ACHN (cell line): ENCODE measurements at places on chromosomes 5 and 9.

DNA sequence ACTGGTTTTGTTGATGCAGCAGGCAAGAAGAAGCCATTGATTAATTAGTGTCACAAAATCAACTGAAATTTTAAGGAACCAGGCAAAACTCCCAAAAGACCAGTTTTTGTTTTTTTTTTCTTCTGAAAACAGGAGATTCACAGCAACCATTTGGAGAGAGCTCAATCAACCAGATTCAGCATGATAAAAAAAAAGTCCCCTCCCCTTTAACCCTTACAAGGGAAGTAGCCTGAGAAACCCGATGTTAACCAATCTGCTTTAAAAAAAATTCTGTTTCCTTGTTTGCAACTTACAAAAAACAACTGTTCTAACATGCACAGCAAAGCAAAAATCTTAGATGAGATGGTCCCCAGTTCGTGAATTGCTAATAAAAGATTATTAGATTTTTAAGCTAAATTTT is 59.7 kb downstream of the HMHB1 start:
- DNase-seq = no peak

- DNase-seq = peak; percentile 40
Observed at GRCh38 chr5:25119650-25120049, 474.9 kb upstream of the CDH10 start.

- no peak for DNase-seq
Observed at GRCh38 chr9:135711391-135711790, 9.4 kb downstream of the KCNT1 start.

GRCh38 chr9:127720031-127720864 is 4.4 kb downstream of the TTC16 start:
- DNase-seq = no peak

- DNase-seq = peak; percentile 41
Observed at GRCh38 chr5:69083412-69083811, 10.4 kb upstream of the SLC30A5 start.

DNA sequence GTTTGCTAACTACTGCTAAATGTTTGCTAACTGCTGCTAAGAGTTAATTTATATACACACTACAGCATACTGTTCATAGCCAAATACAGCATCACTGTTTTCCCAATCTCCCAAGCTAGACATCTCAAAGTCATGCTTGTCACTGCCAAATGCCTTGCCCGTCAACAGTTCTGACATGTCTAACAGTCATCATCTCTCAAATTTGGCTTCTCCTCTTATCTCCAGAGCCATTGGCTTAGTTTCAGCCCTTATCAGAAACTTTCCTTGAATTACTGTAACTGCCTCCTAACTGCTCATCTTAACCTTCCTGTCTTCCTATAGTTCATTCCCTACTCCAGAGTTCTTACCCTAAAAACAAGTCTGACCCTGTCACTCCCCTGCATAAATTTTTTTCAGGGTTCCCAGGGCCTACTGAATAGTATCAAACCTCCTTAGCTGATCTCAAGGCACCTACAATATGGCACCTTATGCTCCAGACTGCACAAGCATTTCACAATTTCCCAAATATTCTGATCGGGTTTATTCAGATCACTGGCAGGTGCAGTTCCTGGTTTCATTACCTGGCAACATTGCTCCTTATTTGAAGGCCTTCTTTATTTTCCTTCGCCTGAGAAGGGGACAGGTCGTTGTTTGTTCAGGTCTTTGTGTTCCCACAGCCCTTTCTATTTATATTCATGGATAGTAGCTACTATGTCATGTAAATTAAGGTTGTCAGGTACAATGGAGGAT is 55.9 kb upstream of the ANKRD55 start:
- DNase-seq = no peak

DNA sequence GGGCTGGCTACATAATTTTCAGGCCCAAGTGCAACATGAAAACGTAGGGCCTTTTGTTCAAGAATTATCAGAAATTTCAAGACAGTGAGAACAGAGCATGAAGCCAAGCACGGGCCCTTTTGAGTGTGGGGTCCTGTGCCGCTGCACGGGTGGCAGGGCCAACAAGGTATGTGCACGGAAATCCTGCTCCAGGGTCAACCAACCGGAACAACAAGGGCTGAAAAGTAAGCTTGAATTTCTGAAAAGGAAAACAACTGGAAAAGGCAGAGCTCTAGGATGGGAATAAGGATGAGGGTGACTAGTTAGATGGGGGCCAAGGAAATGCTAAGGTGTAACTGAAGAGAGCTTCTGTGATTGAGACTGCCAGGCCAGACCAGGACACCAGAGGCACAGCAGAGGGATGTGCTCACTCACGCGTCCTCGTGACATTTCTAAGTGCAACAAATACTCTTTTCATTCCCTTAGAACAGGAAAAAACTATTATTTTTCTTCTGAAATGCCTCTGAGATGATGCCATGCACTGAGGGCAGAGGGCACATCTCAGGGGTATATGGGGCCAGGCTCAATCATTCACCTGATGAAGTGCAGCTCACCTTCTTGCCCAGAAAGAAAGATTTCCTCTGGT is 80.6 kb upstream of the LRRTM2 start:
- DNase-seq = no peak

- DNase-seq = peak; percentile 9
Observed at GRCh38 chr9:110891760-110892159, 146.5 kb downstream of the LPAR1 start.

DNA sequence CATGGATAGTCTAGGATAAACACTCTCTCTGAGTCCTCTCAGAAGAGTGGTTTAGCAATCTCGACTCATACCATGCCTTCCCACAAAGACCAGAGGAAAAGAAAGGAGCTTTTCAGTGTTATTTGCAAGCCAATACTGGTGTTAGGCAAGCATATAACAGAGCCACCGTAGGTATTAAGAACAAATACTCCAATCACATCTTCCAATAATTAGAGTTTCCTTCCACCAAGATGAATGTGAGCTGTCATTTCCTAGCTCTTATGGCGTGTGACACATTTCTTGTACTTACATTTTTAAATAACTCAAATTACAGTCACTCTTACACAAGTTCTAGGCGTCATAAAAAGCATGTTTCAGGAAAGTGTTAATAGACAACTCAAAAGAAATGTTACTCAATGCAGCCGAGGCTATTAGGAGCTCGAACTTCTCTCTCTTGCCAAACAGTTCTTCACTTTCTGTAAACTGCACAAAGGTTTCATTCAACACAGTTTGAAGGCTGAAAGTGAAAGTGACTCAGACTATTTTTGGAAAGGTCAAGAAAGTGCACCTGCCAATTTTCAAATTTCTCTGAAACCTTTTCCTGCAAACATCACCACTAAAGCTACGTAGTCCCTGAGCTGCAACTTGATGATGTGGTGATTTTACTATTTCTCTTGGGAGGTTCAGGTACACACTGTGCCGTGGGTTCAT is 153.8 kb downstream of the AUH start:
- DNase-seq = no peak

- DNase-seq = no peak
Observed at GRCh38 chr5:66057239-66057638, 86.9 kb upstream of the SREK1 start.

GRCh38 chr5:105968981-105969380 is 1701.8 kb downstream of the EFNA5 start:
- DNase-seq = no peak

DNA sequence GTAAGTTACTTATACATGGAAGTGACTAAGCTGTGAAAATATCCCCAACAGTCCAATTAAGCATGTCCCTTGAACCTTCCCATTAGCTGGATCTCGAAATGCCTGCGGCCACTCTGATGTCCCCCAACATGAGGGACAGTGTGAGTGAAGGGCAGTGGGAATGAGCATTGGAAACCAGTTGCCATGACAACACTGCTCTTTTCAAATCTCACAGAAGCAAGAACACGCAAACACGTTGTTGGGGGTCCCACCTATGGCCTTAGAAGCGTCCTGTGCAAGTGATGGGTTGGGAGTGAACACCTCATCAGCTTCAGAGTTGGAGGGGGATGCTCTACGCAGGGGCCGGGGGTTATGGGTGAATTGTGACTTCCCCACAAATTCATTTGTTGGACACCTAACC is 205.9 kb downstream of the NXNL2 start:
- DNase-seq = no peak

GRCh38 chr9:115204904-115205453 is 87.0 kb upstream of the TNC start:
- peak; percentile 40 for DNase-seq

DNA sequence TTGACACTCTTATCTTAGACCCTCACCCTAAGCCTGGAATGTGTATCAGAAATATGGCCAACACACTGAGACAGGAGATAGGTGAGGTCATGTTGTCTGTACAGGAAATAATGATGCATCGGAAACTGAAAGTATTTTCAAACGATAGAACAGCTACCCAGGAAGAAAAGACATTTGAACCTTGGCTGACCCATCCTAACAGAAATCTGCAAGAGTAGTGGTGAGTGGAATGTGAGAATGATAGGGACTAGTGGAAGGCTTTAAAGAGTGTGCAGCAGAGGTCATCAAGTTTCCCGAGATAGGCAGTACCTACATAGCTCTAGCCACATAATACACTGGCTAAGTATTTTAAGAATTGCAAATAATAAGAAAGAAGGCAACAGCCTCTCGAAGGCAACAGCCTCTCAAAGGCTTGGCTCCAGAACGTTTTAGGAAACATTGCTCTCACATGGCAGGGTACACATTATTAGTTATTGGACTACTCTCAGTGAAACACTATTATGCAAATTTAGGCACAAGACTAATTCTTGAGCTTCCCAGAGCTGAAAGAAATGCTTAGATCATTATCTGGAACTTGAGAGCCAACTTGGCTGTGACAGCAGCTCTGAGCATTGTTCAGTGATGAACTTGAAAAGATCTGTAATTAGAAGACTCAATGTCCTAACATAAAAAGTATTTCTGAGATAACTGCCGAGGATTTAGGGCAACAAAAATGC is 133.1 kb upstream of the FBXL7 start:
- DNase-seq = no peak

GRCh38 chr9:18496256-18497000 is 22.5 kb downstream of the ADAMTSL1 start:
- no peak for DNase-seq

- DNase-seq = no peak
Observed at GRCh38 chr5:54180630-54181031, 129.7 kb downstream of the ARL15 start.

DNA sequence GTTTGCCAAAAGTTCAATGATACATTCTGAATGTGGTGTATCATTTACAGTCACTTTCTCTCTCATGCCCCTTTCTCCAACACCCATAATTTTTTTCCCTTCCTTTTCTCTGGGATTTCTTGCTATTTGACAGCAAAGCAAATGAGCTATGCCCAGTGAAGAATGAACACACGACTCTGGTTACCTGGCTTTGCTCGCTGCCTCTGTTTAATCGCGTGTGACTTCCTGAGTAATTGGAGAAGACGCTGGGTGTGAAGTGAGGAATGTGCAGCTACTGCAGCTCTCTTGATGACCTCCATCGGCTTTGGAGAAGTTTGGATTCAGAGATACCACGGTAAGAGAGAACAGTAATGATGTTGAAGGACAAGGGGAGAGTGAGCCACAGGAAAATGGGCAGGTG is 651.8 kb downstream of the KIF4B start:
- no peak for DNase-seq

- DNase-seq = no peak
Observed at GRCh38 chr9:1222511-1222910, 172.4 kb downstream of the DMRT2 start.

DNA sequence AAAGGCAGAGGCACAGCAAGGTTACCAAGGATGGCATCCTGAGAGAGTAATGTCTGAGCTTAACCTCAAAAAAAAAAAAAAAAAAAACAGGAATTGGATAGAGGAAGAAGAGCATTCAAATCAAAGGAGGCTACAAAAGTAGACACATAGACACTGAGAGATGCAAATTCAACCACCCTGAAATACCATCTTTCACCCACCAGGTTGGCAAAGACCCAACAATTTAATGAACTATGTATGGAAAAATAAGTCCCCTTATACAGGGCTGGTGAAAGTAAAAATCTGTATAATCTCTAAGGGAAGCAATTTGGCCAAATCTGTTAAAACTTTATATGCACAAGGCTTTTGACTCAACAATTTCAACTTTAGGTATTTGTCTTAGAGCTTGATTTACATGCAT is 4.9 kb downstream of the NADK2 start:
- no peak for DNase-seq

- peak; percentile 40 for DNase-seq
Observed at GRCh38 chr5:104412649-104413240, 850.2 kb upstream of the NUDT12 start.

DNA sequence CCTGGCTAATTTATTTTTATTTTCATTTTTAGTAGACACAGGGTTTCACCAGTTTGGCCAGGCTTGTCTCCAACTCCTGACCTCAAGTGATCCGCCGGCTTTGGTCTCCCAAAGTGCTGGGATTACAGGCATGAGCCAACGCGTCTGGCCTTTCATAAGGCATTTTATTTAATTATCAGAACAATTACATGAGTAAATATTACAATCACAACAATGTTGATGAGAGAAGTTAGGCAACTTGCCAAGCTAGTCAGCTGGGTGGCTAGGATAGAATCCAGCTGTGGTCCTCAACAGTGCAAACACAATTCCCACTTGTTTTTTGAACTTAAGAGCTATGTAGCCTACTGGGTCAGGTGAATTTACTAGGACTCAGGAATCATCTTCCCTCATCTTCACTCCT is 22.0 kb downstream of the C9orf57 start:
- no peak for DNase-seq

DNA sequence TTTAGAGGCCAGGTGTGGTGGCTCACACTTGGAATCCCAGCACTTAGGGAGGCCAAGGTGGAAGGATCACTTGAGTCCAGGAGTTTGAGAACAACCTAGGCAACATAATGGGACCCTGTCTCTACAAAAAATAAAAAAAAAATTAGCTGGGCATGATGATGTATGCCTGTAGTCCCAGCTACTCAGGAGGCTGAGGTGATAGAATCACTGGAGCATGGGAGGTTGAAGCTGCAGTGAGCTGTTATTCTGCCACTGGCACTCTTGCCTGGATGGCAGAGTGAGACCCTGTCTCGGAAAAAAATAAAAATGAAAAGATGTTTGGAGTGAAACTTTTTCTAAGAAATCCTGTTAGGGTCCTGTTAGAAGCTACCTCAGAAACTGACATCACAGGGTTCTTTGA is 24.2 kb downstream of the OCLN start:
- peak; percentile 3 for DNase-seq

DNA sequence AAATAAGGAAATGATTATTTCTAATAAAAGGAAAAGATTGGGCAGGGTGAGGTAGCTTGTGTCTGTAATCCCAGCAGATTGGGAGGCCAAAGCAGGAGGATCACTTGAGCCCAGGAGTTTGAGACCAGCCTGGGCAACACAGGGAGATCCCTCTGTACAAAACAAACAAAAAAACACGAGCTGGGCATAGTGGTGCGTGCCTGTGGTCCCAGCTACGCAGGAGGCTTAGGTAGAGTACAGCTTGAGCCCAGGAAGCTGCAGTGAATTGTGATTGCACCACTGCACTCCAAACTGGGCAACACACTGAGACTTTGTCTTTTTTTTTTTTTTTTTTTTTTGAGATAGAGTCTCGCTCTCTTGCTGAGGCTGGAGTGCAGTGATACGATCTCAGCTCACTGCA is 18.8 kb downstream of the GDA start:
- DNase-seq = no peak
